Breast epithelium (tissue), 4 donors: ENCODE measurements at places on chromosomes 16 and 17. TPM values are rescaled to one million over a fixed set of nuclear protein-coding genes. Genes with fewer than 3 reads are reported as not detected.
A peak's percentile ranks its signal among the peaks of the same experiment; 100 is the strongest.

DNA sequence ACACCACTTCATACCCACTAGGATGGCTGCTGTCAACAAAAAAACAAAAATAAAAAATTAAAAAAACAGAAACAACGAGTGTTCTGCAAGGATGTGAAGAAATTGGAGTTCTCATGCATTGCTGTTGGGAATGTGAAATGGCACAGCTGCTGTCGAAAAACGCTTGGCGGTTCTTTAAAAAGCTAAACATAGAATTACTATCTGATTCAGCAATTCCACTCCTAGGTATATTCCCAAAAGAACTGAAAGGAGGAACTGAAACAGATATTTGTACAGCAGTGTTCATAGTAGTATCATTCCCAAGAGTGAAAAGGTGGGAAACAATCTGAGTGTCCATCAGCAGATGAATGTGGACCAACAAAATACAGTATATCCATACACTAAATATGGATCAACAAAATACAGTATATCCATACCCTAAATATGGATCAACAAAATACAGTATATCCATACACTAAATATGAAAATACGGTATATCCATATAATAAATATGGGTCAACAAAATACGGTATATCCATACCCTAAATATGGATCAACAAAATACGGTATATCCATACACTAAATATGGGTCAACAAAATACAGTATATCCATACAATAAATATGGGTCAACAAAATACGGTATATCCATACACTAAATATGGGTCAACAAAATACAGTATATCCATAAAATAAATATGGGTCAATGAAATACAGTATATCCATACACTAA, 8.7 kb downstream of the METTL16 start:
- no peaks in the 10 kb centered on the region for H3K27me3 ChIP-seq
- H3K36me3 ChIP-seq: no peaks in the 10 kb centered on the region
- no peak overlapping the region for H3K27ac ChIP-seq
- H3K4me3 ChIP-seq: no peak overlapping the region
- no peaks in the 10 kb centered on the region for H3K4me1 ChIP-seq

GRCh38 chr16:29961479-29962343, at the start of gene TMEM219:
Gene TMEM219 (plus strand): TSS chr16:29962079. CDS start chr16:29963144, 1,065 bp downstream.
- no peaks in the 10 kb centered on the region for H3K4me1 ChIP-seq
- H3K27ac ChIP-seq: peak within 1 kb of the TSS; percentile 96
- H3K4me3 ChIP-seq: peak within 1 kb of the TSS; percentile 91

Gene ABCA3
- 6.2 TPM for total RNA-seq

DNA sequence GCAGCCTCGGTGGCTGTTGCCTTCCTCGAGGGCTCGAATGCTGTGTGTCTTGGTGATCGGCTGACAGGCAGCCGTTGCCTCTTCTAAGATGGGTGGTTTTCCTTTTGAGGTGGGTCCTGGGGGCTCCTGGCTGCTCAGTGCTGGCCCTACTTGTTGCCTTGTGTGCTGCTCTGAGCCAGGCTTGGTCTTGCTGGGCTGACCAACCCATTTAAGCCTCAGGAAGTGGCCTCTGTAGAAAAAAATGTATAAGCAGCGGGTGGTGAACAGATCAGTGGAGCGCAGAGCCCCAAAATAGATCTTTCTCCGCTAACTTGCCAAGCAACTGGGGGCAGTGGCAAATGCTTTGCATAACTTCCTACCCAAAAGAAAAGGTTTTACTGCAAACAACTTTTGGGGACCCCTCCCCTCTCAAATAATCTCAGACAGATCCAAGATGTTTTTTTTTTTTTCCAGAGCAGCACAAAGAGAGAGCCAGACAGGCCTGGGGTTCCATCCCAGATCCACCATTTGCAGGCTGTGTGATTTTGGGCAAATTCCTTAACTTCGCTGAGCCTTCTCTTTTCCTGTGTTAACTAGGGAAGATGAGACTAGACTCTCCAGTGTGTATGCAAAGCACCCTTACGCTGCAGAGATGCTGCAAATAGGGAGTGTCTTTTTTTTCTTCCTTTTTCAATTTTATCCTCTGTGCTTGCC, 42.5 kb downstream of the PLCG2 start:
- no peak overlapping the region for H3K27ac ChIP-seq
- no peaks in the 10 kb centered on the region for H3K4me1 ChIP-seq
- H3K27me3 ChIP-seq: no peaks in the 10 kb centered on the region
- no peaks in the 10 kb centered on the region for H3K36me3 ChIP-seq

DNA sequence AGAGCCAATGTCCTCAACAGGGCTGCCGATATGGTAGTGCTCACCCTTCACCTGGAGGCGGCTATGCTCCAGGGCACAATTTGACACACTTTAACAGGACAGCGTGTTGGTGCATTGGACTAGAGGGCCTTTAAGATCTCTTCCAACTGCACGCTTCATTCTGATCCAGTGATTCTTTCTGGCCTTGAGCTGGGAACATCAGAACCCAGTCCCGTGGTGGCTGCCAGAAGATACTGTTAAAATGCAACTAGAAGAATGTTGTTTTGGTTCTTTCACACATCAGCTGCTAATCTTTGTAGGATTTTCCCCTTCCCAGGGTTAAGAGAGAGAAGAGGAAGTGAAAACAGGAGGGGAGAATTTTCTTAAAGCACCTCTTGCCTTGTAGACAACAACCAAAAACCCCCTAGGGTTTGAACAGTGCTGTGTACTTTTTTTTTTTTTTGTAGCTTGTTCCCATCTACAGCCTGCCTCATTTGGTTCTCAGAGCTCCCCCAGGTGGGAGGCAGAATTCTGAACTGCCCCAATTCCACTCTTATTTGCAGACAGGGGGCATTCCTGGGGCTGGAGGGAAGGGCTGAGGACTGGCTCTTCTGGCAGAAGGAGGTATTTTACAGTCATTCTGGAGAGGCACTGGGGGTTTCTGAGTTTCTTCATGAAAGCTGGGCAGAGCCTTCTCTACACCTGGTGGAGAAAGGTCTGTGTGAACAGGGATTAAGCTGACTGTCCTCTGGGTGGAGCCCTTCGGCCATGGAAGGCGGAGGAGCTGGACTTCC, 32.4 kb downstream of the SMARCE1 start:
- H3K36me3 ChIP-seq: no peaks in the 10 kb centered on the region
- H3K27me3 ChIP-seq: no peaks in the 10 kb centered on the region
- no peaks in the 10 kb centered on the region for H3K4me1 ChIP-seq
- H3K27ac ChIP-seq: no peak overlapping the region
- H3K4me3 ChIP-seq: no peak overlapping the region

- H3K27ac ChIP-seq: no peak overlapping the region
- H3K4me1 ChIP-seq: no peaks in the 10 kb centered on the region
- H3K4me3 ChIP-seq: no peak overlapping the region
- no peaks in the 10 kb centered on the region for H3K36me3 ChIP-seq
- DNase-seq: no peak
These were observed 18.4 kb downstream of the ESRP2 start for GRCh38 chr16:68217506-68217905.

GRCh38 chr17:30482555-30482954, 5.3 kb downstream of the GOSR1 start:
- no peak overlapping the region for H3K27ac ChIP-seq
- H3K27me3 ChIP-seq: no peaks in the 10 kb centered on the region
- no peak overlapping the region for H3K4me3 ChIP-seq
- H3K4me1 ChIP-seq: no peaks in the 10 kb centered on the region
- H3K36me3 ChIP-seq: peaks cover 3% of the 10 kb centered on the region

Gene SIRT7
- total RNA-seq: 27.2 TPM

Gene FOXC2
- 0.98 TPM for total RNA-seq

Gene HAGH
- 114 TPM for total RNA-seq

GRCh38 chr17:73316919-73317505, 5.2 kb upstream of the CDC42EP4 start:
- H3K27me3 ChIP-seq: no peaks in the 10 kb centered on the region
- no peaks in the 10 kb centered on the region for H3K4me1 ChIP-seq

DNA sequence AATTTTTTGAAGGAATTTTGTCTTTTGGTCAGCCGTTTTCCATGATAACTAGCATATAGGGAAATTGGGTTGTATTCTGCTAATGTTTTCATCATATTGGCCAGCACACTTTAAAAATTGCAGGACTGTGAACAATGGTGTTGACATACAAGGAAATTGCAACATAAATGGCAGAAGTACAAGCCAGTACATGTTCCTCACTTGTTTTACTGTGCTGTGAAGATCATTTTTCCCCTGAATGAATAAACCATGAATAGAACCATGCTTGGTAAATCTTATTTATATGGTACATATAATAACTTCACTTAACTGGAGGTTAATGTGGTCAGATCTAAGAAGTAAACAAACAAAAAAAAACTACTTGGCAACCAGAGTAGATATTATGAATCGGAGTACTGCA, 22.8 kb downstream of the OMG start:
- H3K36me3 ChIP-seq: no peaks in the 10 kb centered on the region
- H3K4me3 ChIP-seq: no peak overlapping the region
- no peak for DNase-seq
- H3K27me3 ChIP-seq: no peaks in the 10 kb centered on the region
- H3K4me1 ChIP-seq: no peaks in the 10 kb centered on the region

DNA sequence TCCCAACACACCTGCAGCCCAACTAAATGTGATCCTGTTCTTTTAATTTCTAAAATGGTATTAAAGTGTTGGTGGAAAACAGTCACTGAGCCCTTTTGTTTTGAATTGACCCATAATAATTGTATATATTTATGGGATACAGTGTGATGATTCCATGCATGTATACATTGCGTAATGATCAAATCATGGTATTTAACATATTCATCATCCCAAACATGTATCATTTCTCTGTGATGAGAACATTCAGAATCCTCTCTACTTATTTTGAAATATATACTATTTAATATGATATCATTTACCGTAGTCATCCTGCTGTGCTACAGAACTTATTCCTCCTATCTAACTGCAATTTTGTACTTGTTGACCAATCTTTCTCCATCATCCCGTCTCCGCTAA, 14.0 kb upstream of the MYH10 start:
- H3K36me3 ChIP-seq: no peaks in the 10 kb centered on the region
- H3K27ac ChIP-seq: no peak overlapping the region
- no peaks in the 10 kb centered on the region for H3K4me1 ChIP-seq
- H3K4me3 ChIP-seq: no peak overlapping the region

DNA sequence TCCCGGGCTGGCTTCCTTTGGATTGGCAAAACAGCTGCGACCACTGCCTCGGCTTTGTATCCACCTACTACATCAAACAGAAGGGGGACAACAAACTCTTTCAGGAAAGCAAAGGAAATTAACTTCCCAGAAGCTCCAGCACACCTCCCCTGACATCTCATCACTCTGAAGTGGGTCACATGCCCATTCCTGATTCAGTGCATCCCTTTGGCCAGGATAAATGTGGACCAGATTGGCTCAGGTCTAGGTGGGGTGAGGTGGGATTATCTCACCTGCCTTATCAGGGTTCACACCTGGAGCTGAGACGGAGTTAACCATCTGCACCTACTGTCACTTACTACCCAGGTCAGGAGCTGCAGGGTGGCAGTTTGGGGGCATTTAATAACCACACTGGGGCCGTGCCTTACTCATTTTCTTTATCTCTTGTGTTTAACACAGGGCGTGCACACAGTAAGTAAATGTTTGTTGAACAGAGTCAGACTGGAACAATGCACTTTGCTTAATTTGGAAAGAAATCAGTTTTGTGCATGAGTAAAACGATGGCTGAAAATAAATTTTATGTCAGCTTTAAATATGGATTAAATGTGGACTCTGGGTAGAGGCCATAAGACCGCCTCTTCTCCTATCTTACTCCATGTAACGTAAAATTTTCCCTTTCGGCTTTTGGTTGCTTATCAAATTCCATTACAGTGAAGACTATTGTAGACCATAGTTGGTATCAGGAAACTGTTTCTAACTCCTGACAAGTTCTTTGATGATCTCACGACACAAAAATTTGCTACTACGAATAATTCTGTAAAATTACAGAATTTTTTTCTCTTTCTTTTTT, 36.0 kb downstream of the IQCK start:
- H3K27me3 ChIP-seq: no peaks in the 10 kb centered on the region
- H3K27ac ChIP-seq: no peak overlapping the region
- no peak for DNase-seq
- H3K36me3 ChIP-seq: no peaks in the 10 kb centered on the region

DNA sequence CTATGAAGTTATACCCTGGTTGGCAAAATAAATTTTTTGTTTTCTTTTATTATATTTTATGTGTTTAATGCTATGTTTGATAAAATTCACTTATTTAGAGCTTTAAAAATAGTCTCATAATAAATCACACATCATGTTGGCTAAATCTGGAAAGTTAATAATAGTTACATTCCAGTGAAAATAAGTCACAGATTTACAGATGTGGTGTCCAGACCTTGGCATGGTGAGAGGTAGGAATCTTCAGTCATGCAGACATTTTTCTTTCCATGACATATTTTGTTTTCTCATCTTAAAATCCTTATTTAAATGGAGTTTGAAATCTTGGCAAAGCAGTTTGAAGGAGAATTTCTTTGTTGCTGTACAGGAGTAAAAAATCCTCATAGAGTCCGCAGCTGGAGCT, 48.1 kb upstream of the GOSR1 start:
- no peak overlapping the region for H3K4me3 ChIP-seq
- DNase-seq: no peak
- no peaks in the 10 kb centered on the region for H3K4me1 ChIP-seq
- no peaks in the 10 kb centered on the region for H3K27me3 ChIP-seq
- no peaks in the 10 kb centered on the region for H3K36me3 ChIP-seq

GRCh38 chr16:18050777-18051176, 285.8 kb downstream of the NPIPA8 start:
- no peaks in the 10 kb centered on the region for H3K36me3 ChIP-seq
- H3K4me3 ChIP-seq: no peak overlapping the region
- H3K27me3 ChIP-seq: no peaks in the 10 kb centered on the region
- no peaks in the 10 kb centered on the region for H3K4me1 ChIP-seq
- no peak for DNase-seq
- H3K27ac ChIP-seq: no peak overlapping the region
